ENCODE measurements at places on chromosomes 7 and 10. TPM values are rescaled to one million over a fixed set of nuclear protein-coding genes. Genes with fewer than 3 reads are reported as not detected.

Gene UCMA
- not detected for total RNA-seq

DNA sequence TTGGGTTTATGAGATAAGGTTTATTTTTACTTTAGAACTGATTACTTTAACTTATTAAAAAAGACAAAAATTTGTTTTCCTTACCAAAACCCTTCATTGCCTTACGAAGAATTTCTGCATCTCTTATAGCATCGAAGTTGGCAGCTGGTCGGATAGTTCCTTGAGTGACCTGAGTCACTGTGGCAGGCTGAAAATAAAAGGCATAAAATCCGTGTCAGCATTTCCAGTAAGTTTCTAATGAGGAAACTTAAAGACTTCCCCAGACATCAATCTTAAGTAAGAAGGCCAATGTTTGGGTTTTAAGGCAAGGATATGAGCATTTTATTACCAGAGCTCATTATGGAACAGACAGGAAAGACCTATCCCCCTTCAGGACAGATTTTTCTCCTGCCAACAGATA is 25.6 kb downstream of the ANXA7 start:
- no peak for DNase-seq

Gene FOXP2
- total RNA-seq: 17.6 TPM

DNA sequence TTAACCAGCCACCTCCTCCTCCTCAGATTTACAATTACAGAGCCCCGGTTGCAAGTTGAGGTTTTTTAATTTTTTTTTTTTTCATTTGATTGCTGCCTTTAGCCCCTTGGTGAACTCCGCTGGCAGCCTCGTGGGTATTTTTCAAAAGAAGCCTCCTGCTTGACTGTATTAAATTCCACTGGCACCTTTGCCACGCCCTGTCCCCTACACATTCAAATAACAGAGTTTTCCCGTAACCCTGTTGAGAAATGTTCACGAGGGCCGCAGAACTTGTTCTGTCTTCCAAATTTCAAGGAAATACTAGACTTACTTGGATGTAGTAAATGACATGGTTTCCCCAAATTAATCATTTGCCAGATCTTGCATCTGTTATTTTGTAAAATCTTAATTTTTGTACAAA is 167.0 kb downstream of the ARID5B start:
- DNase-seq: no peak

DNA sequence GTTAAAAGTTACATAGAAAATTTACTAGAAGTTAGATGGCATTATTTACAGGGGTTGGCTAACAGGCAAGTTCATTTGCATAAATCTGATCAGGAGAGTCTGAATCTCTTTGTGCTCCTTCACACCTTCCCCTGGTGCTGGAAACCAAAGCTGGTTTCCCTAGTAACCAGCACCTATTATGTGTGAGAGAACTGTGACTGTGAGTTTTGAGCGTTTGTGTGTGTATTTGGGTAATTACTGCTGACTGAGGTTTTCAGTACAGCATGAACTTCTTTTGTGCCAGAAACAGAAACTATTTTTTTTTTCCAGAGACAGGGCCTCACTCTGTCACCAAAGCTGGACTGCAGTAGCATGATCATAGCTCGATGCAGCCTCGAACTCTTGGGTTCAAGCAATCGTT is 10.3 kb upstream of the IFIT1B start:
- DNase-seq: no peak

Gene DLG5
- 40.0 TPM for total RNA-seq

DNA sequence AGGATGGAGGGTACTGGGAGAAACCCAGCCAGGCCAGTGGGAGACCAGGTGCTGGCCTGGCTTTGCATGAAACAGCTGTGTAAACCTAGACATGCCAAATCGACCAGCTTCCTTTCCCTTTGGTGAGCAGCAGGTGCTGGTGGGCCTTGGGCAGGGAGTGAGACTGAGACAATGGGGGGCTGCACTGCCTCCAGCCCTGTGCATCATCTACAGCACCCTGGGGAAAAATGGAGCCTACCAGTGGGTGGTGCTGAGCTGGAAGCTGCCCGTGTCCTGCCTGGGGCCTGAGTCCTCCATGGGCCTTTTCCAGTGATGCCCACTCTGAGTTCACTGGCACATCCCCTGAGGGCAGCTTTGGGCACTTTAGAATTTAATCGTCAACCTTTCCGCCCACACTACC is 19.2 kb upstream of the DDC start:
- DNase-seq: no peak

Gene ADCK2
- 22.5 TPM for total RNA-seq

DNA sequence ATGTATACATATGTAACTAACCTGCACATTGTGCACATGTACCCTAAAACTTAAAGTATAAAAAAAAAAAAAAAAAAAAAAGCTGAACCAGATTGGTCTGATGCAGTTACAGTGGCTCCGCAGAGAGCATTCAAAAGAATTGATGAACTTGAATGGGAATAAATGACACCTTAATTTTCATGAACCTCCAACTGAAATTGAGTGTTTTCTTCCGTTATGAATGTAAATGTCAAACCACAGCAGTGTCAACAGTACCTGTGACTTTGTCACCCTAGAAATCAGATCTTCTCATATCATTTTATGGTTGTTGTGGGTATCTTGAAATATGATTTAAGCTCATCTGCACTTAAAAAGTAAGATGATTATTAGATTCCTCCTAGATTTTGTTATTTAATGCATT is 32.7 kb upstream of the SRGN start:
- no peak for DNase-seq

GRCh38 chr7:1566687-1567048 is 3.2 kb downstream of the PSMG3 start:
- DNase-seq: no peak

Data from uterus (tissue), 4 donors.